Thoracic aorta (tissue), 2 donors: ENCODE measurements at places on chromosomes 2 and 18.

GRCh38 chr2:181879295-181879694, 12.2 kb upstream of the ITPRID2 start:
- H3K36me3 ChIP-seq: no peaks in the 10 kb centered on the region
- no peak for DNase-seq
- H3K4me3 ChIP-seq: no peak overlapping the region

DNA sequence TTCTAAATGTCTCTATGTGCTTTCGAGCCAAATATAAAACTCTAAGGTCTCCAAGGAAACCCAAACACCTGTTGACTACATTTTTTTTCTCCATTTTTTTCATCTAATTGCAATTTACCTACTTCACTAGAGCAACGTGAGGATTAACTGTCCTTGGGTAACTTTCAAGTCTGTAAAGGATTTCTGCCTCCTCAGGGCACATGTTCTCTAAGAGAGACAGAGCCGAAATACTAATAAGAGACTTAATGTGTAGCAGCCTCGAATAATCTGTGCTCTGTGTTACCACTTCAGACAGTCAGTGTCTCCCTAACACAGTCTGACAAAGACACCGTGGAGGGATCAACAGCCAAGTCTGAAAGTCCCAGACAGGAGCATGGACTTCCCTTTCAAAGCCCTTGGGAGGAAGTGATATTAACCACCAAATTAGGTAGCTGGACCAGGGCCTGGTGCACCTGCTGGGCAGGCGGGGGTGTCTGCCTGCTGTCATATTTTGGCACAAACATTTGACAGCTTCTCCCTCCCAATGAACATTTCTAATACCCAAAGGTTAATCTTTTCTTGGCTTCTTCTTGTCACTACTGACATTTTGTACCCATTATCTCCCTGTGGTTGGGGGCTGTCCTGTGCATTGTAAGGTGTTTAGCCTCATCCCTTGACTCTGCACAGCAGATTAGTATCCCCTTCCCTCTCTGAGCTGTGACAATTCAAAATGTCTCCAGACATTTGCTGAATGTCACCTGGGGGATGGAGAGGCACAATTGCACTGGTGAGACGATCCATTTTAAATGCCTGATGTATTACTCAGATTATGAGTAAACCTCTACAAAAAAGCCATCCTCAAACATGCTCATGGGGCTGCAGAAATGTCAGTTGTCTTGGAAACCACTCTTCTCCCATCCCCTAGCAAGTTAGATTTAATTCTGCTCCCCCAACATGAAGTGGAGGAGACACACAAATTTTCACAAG, 45.7 kb upstream of the LYPD1 start:
- no peaks in the 10 kb centered on the region for H3K27me3 ChIP-seq
- no peak overlapping the region for H3K27ac ChIP-seq
- H3K4me3 ChIP-seq: no peak overlapping the region
- no peaks in the 10 kb centered on the region for H3K4me1 ChIP-seq
- no peak for DNase-seq
- H3K36me3 ChIP-seq: no peaks in the 10 kb centered on the region

DNA sequence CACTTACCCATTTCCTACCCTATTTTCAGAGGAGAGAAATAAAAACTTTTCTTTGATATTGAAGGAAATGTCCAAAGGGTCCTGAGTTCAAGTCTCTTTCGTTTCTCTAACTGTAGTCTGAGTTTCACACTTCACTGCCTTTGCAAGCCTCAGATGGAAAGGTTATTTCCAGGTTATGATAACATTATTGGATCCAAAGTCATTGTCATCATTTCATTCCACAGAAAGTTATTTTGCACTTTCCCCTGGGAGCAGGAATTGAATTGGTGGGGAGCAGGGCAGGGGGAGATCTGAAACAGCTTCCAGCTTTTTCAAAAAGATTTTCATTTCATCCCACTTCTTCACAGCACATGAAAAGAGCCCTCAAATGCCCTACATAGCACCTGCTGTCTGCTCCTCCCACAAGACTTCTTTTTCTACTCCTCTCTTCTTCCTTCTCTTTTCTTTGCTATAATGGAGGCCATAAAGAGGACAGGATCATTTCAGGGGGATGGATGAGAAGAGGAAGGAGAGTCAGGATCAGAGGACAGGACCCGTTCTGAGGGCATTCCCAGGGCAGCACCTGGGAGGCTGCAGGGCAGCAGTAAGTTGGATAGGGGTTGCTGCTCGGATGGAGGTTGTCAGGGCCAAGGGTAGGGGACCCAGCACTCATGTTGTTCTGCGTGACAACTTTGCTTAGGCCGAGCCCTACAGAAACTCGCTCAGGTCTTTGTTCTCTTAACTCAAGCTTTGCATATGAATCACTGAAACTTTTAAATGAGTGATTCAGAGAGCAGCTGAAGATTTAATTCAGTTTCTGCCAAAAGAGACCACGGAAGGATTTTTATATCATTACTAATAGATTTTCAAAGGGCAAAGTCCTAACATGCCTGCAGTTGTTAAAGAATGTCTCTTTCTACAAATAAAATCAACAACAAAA, 11.4 kb upstream of the GALNT5 start:
- no peak overlapping the region for H3K27ac ChIP-seq
- H3K36me3 ChIP-seq: no peaks in the 10 kb centered on the region
- H3K4me3 ChIP-seq: no peak overlapping the region
- H3K4me1 ChIP-seq: no peaks in the 10 kb centered on the region
- H3K27me3 ChIP-seq: no peaks in the 10 kb centered on the region

- no peaks in the 10 kb centered on the region for H3K36me3 ChIP-seq
- DNase-seq: no peak
- H3K4me3 ChIP-seq: no peak overlapping the region
- H3K27me3 ChIP-seq: no peaks in the 10 kb centered on the region
Observed at GRCh38 chr18:75170916-75171315, 38.0 kb downstream of the PTGR3 start.

- H3K27ac ChIP-seq: no peak overlapping the region
- H3K27me3 ChIP-seq: no peaks in the 10 kb centered on the region
- H3K4me3 ChIP-seq: no peak overlapping the region
- no peaks in the 10 kb centered on the region for H3K36me3 ChIP-seq
- H3K4me1 ChIP-seq: no peaks in the 10 kb centered on the region
- DNase-seq: no peak
Observed at GRCh38 chr2:165847001-165847400, 53.0 kb upstream of the GALNT3 start.

GRCh38 chr18:42527766-42528165, 572.7 kb downstream of the PIK3C3 start:
- no peaks in the 10 kb centered on the region for H3K36me3 ChIP-seq
- no peaks in the 10 kb centered on the region for H3K27me3 ChIP-seq
- no peaks in the 10 kb centered on the region for H3K4me1 ChIP-seq
